ENCODE measurements at places on chromosomes 2 and 18.

DNA sequence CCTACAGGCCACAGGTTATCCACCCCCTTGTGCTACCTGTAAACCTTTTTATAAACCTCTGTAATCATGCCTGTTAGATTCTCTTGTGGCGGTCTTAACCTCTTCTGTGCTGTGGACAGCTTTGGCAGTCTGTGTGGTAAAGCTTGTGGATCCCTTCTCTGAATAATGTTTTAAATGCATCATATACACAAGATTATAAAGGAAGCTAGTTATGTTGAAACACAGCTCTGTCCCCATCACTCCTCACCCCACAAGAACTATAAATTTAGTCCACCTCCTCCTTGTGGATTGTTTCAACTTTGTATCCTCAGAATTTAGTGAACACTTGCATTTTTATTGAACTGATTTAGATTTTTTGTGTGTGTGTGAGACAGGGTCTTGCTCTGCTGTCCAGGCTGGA lies 107.7 kb downstream of the ICA1L start:
- DNase-seq = no peak

- peak; percentile 100 for DNase-seq
These were observed 260.2 kb upstream of the TRIB2 start for GRCh38 chr2:12456293-12457106.

- DNase-seq = no peak
These were observed 57.4 kb upstream of the B3GNT7 start for GRCh38 chr2:231337807-231338759.

- DNase-seq = peak; percentile 32
These were observed 105.6 kb upstream of the ZNF521 start for GRCh38 chr18:25457601-25458000.

- no peak for DNase-seq
These were observed 753.6 kb upstream of the GCFC2 start for GRCh38 chr2:76464310-76464709.

GRCh38 chr2:70047451-70047850 lies 39.8 kb upstream of the PCBP1 start:
- DNase-seq = no peak

- DNase-seq = no peak
These were observed 11.4 kb downstream of the SESTD1 start for GRCh38 chr2:179253226-179253625.

DNA sequence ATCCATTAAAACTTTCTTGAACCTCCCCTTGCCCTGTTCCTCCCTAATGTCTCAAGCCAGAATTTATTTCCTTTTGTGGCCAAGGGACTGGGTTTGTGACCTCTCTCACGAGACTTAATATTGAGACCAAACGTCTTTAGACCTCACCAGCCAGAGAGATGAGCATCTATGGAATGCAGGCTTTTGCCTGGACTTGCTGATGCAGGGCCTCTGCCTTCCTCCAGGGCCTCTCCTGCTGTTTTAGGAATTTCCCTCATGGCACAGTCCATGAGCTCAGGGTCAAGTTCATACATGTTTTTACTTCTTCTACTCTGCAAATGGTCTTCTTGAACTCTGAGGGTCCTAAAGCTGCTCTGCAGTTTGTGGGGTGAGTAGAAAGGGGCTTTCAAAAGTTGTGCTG lies 22.3 kb downstream of the IL1B start:
- peak; percentile 71 for DNase-seq

DNA sequence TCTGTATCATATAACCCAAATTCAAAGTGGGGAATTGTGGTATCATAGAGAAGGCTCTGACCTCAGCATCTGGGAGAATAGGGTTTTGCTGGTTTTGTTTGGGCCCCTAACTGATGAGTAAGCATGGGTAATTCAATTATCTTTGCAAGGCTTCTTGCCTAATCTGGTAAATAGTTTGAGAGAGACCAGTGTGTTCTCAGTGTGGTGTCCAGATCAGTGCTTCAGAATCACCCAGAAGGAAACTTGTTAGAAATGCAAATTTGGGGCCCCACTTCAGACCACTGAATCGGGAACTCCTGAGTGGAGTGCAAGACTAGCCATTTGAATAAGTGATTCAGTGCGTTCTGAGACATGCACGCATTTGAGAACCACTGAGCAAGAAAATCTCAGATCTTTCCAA lies 282.7 kb downstream of the EPHA4 start:
- DNase-seq = peak; percentile 24

DNA sequence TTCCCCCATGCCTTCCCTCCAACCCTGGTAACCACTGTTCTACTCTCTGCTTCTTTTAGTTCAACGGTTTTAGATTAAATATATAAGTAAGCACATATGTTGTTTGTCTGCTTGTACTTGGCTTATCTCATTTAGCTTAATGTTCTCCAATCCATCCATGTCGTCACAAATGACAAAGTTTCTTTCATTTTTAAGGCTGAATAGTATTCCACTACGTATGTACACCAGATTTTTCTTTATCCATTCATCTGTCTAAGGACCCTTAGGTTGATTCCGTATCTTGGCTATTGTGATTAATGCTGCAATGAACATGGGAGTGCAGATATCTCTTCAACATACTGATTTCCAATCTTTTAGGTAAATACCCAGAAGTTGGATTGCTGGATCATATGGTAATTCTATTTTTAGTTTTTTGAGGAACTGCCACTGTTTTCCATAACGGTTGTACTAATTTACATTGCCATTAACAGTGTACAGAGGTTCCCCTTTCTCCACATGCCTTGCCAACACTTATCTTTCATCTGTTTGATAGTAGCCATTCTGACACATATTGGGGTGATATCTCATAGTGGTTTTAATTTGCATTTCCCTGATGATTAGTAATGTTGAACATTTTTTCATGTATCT lies 8.1 kb downstream of the ASB3 start:
- no peak for DNase-seq

GRCh38 chr2:173986805-173987204 lies 21.6 kb upstream of the SP3 start:
- peak; percentile 53 for DNase-seq

- no peak for DNase-seq
These were observed 157.5 kb upstream of the CAVIN2 start for GRCh38 chr2:192004188-192004963.

DNA sequence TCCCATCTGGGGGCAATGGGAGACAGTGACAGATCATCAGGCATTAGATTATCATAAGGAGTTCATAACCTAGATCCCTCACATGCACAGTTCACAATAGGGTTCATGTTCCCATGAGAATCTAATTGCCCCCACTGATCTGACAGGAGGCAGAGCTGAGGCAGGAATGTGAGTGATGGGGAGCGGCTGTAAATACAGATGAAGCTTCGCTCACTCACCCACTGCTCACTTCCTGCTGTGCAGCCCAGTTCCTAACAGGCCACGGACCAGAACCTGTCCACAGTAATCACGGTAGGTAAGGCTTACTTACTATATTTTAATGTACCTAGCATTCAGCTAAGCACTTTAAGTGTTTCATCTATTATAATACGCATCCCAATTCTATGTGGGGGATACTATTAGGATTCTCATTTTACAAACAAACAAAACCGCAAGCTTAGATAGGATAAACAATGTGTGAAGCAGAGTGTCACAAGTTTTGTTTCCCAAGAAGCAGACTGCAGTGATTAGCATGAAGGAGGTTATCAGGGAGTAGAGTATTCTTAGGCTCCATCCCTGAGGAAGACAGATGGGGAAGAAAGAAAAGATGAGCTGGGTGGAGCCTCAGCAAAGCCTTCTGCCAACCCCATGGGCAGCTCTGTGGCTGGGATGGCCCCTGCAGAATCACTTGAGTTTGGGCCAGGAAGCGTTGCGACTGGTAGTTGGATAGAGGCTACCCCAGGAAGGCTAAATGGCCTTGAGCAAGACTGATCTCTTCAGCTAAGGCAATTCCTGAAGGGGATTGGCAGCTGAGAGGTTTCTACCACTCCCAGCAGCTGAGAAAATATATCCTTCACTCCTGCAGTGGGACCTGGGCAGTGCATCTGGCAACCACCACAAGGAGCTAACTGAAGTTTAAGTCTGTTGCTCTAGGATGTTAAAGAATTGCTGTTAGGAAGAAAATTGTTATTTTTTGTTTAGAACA lies 133.1 kb downstream of the MREG start:
- no peak for DNase-seq

DNA sequence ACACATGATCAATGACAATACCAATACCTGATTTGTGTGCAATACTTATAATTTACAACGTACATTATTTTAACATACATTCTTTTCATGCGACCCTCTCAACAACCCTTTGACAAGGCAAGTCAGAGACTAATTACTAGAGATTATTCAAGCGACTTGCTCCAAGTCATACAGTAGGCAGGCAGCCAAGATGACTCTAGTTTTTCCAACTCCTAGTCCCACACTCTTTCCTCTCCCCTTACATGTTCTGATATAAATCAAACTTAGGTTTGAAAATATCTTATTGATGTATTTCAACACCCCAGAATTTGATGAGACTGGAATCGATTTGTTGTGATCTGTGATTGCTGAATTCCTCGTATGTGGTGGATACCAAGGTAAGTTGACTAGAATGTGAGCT lies 8.0 kb upstream of the CYP27C1 start:
- DNase-seq = no peak

GRCh38 chr2:21610304-21610703 lies 486.5 kb downstream of the TDRD15 start:
- no peak for DNase-seq

GRCh38 chr2:146870691-146871090 lies 974.1 kb upstream of the ACVR2A start:
- DNase-seq = no peak

DNA sequence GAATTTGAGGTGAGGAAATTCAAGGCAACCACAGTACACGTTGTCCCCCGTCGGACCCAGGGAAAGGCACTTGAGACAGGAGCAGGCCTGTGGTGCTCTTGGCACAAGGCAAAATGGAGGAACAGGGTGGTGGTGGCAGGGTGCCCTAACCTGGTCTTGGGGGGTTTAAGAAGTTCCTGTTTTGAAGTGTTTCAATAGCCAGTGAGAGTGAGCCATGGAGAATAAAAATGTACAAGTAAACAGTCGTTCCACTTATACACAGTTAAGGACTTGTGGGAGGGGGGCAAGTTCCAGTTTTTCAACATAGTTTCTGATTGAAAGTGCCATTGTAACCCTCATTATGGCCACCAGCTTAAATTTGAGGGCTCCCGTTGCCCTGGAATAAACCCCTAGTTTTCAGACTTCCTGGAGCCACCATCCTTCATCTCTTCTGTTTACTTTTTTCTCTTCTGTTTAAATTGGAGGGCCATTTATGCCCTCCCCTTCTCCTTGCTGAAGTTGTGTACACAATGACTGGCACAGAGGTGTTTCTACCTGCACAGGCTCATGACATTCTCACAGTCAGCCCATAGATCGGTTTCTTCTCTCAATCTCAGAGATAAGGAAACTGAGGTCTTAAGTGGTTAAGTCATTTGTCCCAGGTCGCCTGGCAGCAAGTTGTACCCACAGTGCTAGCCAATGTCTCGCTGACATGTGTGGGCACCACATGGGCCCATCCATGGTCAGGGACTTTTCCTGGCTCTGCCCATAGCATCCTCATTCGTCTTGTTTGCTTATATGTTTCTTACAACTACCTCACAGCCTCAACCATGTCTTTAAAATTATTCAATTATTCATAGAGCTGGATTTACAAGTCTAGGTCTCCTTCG lies 66.0 kb upstream of the ST3GAL5 start:
- no peak for DNase-seq

- no peak for DNase-seq
These were observed 31.4 kb upstream of the KCMF1 start for GRCh38 chr2:84939426-84940087.

DNA sequence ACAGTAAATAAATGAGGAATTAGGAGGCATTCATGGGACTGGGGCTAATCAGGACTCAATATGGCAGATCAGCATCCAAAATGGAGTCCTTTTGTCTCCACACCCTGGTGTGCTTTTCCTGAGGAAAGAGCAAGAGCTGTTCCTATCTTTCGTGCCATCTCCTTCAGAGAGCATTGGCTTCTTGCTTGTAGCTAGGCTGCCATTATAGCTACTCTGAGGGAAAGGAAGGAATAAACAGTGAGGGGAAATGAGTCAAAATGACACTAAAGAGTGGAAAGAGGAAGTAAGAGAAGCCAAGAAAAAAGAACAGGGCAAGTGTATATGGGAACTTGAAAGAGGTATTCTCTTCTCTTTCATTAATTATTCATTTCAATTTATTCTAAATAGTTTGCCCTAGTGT lies 8.4 kb upstream of the NMI start:
- no peak for DNase-seq

GRCh38 chr18:35808796-35809195 lies 163.7 kb upstream of the RMP24 start:
- DNase-seq = no peak

DNA sequence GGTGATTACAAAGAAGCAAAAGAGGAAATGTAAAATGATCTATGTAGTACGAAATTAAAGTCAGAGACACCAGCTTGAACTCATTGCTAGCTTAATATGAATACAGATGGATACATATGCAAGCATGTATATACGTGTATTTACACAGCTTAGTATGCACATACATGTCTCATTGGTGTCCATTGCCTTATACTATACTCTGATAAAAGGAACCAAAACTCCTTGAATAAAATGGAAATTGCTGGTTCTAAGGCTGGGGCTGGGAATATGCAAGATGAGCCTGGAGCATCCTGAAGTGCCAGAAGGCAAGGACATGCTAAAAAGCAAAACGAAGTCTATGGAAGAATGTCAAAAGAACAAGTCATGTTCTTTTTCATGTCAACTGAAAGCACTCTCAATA lies 1424.4 kb upstream of the SLC39A10 start:
- DNase-seq = no peak

DNA sequence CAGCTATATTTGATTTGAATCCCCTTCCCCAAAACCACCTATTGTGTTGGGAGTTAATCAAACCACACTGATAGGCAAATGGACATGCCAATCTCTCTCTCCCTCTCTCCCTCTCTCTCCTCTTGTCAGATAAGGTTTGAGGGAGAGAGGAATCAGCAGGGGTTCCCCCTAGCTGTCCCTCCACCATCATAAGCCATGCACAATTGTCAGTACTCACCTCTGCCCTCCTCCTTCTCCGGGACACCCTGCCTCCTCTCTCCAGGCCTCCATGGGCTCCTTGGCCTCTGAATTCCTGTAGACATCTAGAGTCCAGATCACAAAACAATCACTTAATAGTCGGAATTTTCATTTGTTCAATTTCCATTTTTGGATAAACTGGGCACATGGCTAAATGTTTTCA lies 243.7 kb upstream of the RAB12 start:
- DNase-seq = no peak

- peak; percentile 99 for DNase-seq
These were observed 170.0 kb downstream of the DNAH7 start for GRCh38 chr2:195898505-195899191.

GRCh38 chr2:75424936-75425619 lies 135.7 kb downstream of the EVA1A start:
- DNase-seq = peak; percentile 57

DNA sequence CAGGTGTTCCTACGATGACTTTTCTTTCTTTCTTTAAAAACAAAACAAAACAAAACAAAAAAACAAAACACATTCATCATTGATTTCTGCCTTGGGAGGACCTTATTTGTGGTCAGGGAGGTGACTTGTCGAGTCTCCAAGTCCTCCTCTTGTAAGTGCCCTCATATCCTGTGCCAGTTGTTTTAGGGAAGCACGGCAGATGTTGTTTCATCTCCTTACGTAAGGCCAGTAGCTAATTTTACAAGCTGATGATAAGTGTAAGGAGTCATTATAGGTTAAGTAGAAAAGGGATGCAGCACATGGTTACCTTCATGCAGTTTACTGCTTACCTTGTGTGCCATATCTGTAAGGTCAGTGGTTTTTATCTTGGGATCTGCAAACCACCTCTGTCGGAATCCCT lies 52.2 kb downstream of the MRPS9 start:
- no peak for DNase-seq

- no peak for DNase-seq
These were observed 33.9 kb downstream of the ARHGAP25 start for GRCh38 chr2:68768461-68768860.

- DNase-seq = no peak
These were observed 247.1 kb upstream of the SALL3 start for GRCh38 chr18:78732273-78733210.
